ENCODE measurements at places on chromosomes 12 and 14. TPM values are rescaled to one million over a fixed set of nuclear protein-coding genes. Genes with fewer than 3 reads are reported as not detected.

GRCh38 chr14:68557648-68558047 is 235.2 kb downstream of the ZFP36L1 start:
- DNase-seq: no peak

DNA sequence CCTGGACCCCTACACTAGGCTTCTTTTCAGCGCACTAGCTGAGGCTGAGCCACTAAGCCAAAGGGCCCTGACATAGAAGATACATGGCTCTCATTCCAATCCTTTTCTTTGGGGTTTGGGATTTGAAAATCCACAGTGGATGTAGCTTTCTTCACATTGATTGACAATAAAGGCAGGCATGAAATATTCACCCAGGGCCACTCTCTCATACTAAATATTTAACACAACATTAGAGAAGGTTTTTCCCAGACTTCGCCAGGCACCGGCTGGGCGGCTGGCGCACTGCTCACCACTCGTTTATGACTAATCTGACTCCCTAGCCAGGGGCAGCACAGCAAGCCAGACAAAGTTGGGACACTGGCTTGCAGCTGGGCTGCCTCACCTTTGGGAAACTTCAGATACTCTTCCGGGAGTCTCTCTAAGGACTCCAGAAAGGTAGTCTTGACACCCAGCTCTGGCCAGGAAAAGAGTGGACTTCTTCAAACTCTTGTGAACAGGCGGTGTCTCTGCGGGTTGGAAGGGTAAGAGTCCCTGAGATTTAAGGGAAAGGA is 699 bp upstream of the HOXC11 start:
- DNase-seq: peak; percentile 29

GRCh38 chr14:46368275-46368674 is 283.3 kb downstream of the RPL10L start:
- no peak for DNase-seq

HRK gene
- not detected for total RNA-seq

NRXN3 gene
- total RNA-seq: not detected

GUCY2C gene
- total RNA-seq: not detected
